CD14-positive monocyte (primary cell): ENCODE measurements at places on chromosomes 2 and 18.

DNA sequence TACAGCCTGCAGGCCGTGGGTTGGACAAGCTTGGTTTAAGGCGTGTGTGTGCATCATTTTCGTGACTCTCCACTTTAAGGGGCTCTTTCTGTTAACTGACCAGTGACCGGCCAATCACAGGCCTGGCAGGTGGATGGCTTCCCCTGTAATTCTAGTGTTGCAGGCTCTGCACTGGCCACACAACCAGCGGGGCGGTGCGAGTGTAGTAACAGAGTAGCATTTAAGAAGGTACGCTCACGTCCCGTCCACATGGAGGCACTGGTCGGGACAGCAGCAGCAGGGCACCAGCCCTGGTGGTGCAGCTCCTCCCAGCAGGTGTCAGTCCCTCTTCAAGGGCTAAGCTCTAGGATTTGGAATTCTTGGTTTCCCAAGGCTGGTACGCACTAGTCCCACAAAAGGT, 8.0 kb upstream of the ANO7 start:
- no peaks in the 10 kb centered on the region for H3K27me3 ChIP-seq
- no peak overlapping the region for H3K27ac ChIP-seq
- no peak overlapping the region for H3K4me3 ChIP-seq
- H3K4me1 ChIP-seq, result no peaks in the 10 kb centered on the region

DNA sequence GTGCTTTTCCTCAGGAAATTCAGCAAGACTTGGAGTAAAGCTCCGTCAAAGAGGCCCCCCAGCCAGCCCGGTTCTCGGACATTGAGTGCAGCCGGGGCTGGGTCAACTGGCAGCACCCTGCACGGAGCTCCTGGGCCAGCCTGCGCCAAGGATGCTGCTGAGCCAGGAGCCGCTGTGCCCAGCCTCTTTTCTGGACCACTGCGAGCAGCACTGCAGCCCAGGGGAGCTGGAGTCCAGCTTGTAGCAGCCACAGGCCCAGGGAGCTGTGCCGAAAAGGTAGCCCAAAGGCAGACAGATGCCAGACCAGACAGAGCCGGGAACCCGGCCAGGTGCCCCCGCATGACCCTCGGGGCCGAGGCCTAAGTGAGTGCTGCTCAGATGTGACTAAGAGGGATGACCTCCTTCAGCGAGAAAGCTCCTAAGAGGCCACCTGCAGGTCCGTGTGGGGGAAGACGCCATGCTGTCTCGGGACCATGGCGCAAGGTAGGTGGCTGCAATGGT, 7.3 kb downstream of the CLHC1 start:
- H3K4me1 ChIP-seq, result peaks cover 24% of the 10 kb centered on the region
- no peaks in the 10 kb centered on the region for H3K27me3 ChIP-seq
- no peak overlapping the region for H3K27ac ChIP-seq
- no peak overlapping the region for H3K4me3 ChIP-seq
- DNase-seq, result no peak

DNA sequence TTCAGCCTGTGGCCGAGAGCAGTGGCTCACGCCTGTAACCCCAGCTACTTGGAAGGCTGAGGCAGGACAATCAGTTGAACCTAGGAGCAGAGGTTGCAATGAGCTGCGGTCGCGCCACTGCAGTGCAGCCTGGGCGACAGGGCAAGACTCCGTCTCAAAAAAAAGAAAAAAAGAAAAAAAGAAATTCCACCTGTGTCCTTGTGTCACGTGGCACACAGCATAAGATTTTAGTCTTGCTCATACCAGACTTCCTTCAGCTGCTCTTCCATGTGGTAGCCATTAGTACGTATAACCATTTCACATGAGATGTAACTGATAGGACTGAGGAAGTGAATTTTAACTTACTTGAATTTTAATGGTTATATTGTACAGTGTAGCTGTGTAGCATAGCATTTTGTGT, 4.0 kb downstream of the NOP58 start:
- peaks cover 31% of the 10 kb centered on the region for H3K4me1 ChIP-seq
- no peaks in the 10 kb centered on the region for H3K36me3 ChIP-seq
- no peaks in the 10 kb centered on the region for H3K27me3 ChIP-seq
- peak; percentile 7 for DNase-seq
- peak overlapping the region; percentile 56 for H3K27ac ChIP-seq
- H3K4me3 ChIP-seq, result no peak overlapping the region

DNA sequence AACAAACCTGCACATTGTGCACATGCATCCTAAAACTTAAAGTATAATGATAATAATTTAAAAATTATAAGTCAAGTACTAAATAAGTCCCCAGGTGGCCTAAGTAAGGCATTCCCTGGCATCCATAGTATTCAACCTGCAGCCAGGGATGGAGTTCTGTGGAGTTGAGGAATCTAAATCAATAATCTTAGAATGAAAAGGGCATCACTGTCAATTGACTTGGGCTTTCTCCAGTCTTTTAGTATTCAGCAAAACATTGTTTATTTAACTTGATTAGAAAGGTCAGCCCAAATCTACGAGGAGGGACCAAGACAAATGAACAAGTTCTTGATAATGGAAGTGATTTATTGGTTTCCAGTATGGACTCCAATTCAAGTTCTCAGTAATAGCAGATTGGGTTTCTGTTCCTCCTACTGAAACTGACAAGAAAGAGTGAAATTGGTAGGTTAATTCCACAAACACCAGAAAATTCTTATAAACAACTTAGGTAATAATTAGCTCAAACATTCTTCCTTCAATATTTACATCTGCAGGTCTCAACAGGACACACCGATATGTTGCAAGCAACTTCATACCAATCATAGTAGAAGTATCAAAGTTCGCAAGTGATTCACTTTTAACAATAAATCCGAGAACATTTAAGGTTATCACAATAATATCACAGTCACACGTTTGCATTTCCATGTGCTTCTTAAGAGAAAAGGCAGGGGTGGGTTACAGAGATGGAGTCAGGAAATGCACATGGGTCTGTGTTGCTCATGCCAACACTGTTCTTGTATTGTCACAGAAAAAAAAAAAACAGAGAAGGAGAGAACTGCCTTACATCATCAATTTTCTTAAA, 51.7 kb upstream of the EHBP1 start:
- no peaks in the 10 kb centered on the region for H3K4me1 ChIP-seq
- H3K36me3 ChIP-seq, result no peaks in the 10 kb centered on the region
- H3K4me3 ChIP-seq, result no peak overlapping the region
- no peak overlapping the region for H3K27ac ChIP-seq
- no peak for DNase-seq
- H3K27me3 ChIP-seq, result no peaks in the 10 kb centered on the region

DNA sequence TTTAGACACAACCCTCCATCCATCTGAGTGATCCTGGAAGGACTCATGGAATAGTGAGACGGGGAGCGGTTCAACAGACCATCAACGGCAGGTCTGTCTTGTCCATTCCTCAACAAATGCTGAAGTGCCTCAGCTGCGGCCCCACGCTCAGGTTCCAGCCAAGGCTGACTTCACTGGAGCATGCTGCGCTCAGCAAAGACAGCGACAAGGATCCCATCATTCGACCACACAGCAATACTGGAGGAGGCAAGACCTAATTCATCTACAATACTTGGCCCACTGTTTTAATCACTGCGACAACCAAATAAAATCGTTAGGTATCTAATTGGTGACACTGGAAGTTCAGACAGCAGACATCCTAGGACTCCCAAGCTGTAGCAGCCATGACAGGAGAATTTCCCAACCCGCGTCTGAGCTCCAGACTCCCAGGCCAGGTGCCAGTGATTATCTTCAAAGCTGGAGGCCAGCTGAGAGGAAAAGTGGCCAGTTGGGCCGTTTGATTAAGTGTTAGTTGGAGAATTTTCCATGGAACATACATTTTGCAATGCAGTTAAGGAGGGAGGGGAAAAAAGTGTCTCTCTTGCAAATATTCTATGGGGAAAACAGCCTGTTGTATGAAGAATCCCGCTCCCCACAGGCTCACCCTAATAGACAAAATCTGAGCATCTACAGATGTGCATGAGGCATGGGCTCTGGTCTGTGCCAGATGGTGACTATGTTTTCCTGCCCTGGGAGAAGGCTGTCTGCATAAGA, 92.5 kb upstream of the SLC35G4 start:
- H3K27me3 ChIP-seq, result no peaks in the 10 kb centered on the region
- no peaks in the 10 kb centered on the region for H3K4me1 ChIP-seq
- no peak for DNase-seq
- H3K4me3 ChIP-seq, result no peak overlapping the region

DNA sequence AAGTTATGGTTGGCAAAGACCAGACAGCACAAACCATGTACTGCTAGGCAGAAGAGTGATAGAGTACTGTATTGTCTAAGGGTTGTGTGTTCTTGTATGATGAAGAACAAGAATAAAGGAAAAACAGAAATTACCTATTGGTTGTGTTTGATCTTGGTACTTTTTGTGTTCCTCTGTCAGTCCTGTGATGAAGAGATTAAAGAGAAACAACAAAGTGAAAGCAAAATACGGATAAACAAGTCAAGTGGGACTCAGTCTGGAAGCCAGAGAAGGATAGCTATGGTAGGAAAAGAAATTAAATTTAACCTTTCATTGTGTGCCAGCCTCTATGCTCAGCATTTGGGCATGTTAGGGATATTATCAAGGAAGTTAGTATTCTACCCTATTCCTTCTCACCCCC, 413.1 kb downstream of the PARD3B start:
- H3K27ac ChIP-seq, result no peak overlapping the region
- no peaks in the 10 kb centered on the region for H3K36me3 ChIP-seq
- no peak for DNase-seq
- H3K4me1 ChIP-seq, result no peaks in the 10 kb centered on the region
